ENCODE measurements at places on chromosomes 1 and 21. TPM values are rescaled to one million over a fixed set of nuclear protein-coding genes. Genes with fewer than 3 reads are reported as not detected.
A peak's percentile ranks its signal among the peaks of the same experiment; 100 is the strongest.

Gene ZNF697
- 6.2 TPM for total RNA-seq

DNA sequence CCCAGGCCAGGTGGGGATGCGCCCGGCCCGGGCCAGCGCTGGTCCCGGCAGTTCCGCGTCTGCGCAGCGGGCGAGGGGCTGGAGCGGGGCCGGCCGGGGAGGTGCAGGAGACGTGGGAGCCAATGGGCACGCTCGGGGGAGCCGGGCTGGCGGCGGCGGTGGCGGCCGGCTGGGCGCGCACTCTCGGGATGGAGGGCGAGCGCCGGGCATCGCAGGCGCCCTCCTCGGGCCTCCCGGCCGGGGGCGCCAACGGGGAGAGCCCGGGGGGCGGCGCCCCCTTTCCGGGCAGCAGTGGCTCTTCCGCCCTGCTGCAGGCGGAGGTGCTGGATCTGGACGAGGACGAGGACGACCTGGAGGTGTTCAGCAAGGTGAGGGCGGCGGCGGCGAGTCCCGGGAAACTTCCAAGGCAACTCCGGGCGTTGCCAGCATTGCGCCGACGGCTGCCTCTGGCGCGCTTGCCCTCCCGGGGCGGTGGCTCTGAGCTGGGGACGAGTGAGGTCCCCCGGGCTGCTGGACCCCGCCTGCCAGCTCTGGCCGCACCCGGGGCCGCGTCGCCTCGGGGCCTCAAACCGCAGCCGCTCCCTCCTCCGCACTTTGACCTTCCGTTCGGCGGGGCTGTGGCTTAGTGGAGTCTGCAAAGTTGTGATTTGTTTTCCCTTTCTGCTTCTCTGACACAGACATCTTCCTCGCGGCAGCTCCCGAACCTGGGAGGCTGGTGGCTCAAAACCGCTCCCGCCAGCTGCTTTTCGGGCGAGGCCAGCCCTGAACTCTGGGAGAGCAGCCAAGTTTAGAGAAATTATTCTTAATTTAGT, at the start of gene SNX7:
SNX7 (plus strand) TSS at position 178 of the 812 bp plus-strand sequence; CDS start at position 189, 11 bp downstream.
- peak; percentile 60 for DNase-seq

Gene ASAP3
- 18.4 TPM for total RNA-seq

Gene UBE4B
- 23.6 TPM for total RNA-seq

DNA sequence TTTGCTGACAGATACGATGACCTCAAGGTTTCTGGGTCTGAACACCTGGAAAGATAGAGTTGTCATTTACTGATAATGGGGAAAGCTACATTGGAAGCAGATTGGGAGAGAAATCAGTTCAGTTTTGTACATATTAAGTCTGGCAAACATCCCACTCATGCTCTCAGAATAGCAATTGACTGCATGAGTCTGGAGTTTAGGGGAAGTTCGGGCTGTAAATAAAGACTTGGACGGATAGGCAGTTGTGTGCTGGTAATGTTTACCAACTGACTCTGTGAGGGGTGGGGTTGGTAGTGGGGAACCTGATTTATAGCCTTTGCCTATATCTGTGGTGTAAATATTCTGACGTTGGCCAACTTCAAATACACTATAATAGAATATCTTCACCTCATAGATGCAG, 4.0 kb downstream of the H6PD start:
- no peak for DNase-seq

Gene TEX38
- not detected for total RNA-seq

DNA sequence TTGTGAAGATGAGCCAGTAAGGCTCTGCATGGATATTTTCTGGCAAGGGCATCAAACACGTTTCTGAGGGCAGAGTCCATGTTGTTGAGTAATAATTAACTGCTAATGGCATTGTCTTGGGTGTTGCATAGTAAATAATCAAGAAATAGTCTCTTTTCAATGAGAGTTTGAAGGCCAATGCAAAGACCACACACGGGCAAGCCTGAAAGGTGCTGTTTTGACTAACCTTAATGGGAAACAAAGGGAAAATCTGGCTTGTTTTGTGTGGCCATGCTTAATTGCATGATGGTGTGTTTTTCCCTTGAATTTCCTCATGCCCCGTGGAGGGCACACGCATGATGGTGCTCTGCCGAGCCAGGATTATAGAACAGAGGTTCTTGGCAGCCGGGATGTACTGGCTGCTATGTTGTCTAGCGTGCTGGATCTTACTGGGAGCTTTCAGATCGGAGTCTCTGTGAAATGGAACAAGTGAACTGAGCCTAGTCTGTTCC, 127.6 kb downstream of the NOS1AP start:
- DNase-seq, result no peak

- DNase-seq, result no peak
Observed at GRCh38 chr21:36478941-36479340, 981 bp downstream of the CLDN14 start.

DNA sequence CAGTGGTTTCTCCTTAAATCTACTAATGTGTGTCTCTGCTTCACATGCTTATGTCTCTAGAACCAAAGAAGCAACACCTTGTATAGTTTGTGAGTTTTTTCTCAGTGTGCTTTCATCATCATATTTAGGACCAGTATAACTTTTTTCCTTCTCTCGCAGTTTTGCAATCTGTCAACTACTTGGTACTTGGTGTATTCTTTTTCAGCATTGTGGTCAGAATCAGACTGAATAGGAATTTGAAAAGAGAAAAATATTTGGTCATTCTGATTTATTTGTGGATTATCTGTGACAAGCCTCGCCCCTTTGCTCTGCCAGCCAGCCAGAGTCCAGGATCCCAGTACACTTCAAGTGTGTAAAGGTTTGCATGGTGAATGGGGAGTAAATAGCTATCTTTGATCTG, 122.3 kb downstream of the C1orf21 start:
- no peak for DNase-seq

GRCh38 chr21:28991861-28992525, 684 bp downstream of the LTN1 start:
- no peak for DNase-seq

DNA sequence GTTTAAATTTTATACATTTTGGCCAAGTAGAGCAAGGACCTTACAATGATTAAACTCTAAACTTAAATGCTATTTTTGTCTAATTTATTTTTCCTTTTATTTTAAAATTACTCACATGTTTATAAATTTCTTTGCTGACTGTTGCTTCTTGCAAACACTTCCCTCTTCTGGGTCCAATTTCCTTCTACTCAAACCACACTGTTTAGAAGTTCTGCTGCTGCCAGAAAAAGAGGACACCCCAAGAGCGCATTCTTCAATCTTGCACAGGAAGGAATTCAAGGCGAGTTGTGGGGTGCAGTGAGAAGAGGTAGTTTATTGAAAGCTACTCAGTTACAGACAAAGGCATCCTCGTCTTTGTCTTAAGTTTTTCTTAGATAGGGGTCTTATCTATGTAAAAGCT, 88.5 kb upstream of the NEK7 start:
- no peak for DNase-seq

DNA sequence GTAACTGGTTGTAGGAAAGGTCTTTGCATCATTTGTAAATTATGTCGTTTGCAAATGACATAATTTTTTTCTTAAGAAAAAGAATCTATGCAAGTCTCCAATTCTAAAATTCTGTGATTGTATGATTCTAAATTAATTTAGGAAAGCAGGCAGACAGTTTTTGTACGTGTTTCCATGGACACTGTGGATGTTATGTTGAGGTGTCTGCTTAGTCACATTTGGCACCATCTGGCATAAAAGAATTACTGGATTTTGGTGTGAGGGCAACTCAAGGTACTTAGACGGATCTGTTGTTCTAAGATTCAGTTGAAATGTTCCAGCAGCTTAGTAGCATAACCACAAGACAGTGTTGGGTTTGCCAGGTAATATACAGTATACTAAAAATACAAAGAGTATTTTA, 42.5 kb downstream of the C1orf21 start:
- no peak for DNase-seq

- peak; percentile 93 for DNase-seq
Observed at GRCh38 chr1:8903908-8904650, 25.6 kb upstream of the ENO1 start.

- no peak for DNase-seq
Observed at GRCh38 chr21:33061233-33061632, 8.7 kb upstream of the OLIG1 start.

Gene CD84
- total RNA-seq, result not detected

Gene RPL5
- total RNA-seq, result 1,398 TPM

DNA sequence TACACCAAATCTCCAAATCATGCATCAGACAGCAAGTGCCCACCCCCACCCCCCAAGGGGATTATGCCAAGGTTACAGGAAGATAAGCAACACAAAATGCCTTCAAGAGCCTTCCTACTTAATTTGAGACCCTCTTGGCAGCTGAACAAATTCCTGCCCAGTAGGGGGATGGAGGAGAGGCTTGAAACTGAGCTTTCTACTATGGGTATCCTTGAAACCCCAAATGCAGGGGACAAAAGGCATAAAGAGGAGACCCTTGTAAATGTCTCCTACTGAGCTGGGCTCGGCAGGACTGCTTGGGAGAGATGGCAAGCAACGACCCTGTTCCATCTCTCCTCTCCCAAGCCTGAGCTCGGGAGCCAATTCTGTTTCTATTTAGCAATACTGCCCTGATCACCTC, 3.5 kb downstream of the SLC41A1 start:
- DNase-seq, result no peak

Gene MX2
- total RNA-seq, result 38.6 TPM

DNA sequence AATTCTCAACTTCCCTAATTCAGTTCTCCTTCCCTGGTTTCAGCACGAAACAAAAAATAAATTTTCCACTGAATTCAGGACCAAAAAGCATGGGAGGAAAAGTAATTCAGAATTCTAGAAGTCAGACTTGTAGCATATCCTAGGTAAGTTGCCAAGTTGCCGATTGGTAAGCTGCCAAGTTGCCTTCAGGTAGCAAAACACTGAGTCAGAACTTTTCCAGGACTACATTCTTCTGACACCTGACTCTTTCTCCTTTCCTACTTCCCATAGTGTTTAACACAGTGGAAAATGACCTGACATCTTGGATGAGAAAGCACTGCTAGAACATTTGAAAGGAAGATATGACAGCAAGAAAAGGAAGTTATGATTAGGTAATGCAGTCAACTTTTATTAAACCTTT, 322.8 kb downstream of the SPATA17 start:
- no peak for DNase-seq

GRCh38 chr1:217090060-217090911, 367.1 kb upstream of the ESRRG start:
- DNase-seq, result no peak

DNA sequence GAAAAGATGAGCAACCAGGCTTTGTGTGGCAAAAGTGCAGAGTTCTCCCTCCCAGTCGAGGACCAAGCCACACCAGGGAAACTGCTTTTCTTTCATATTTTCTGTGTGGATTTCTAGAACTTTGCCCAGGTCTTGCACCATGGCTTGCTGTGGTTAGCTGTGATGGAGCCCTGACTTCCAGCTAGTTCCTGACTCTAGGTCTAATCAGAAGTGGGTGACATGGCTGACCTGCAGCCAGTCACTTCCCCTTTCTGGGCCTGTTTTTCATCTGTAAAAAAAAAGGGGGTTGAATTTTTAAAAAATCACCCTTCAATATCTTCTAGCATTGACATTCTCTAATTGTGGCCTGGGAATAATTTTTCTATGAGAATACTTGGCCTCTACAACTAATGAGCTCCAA, 491.2 kb upstream of the USP24 start:
- no peak for DNase-seq

DNA sequence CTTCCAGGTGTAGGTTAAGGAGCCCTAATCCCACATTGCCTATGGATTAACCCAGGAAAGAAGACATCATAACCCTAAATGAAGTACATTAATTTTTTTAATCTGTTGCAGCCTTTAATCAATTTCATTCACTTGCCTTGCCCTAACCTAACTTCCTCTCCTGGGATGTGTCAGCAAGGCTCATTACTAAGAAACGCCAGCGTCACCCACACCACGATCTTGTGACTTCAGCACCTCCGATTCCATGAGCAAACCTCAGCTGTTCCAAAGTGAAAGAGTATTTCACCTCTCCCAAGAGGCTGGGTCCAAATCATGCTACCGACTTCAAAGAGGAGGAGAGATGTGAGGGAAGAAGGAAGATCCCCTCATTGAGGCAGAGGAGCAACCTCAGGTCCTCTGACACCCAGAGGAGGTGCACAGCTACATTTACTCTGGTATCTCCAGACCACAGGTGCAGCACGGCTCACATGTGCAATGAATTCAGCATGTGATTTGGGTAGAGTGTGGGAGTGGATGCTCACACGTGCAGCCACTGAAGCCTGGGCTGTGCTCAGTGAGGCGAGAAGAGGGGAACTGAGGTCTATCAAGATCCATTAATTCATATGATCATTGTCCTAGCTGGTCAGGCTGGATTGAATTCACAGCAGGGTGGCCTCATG, 134.1 kb downstream of the SLC30A10 start:
- no peak for DNase-seq

GRCh38 chr1:36232212-36233095, 8.2 kb downstream of the THRAP3 start:
- DNase-seq, result no peak

All from H4 (cell line).